ENCODE measurements at places on chromosomes 11 and 22.

DNA sequence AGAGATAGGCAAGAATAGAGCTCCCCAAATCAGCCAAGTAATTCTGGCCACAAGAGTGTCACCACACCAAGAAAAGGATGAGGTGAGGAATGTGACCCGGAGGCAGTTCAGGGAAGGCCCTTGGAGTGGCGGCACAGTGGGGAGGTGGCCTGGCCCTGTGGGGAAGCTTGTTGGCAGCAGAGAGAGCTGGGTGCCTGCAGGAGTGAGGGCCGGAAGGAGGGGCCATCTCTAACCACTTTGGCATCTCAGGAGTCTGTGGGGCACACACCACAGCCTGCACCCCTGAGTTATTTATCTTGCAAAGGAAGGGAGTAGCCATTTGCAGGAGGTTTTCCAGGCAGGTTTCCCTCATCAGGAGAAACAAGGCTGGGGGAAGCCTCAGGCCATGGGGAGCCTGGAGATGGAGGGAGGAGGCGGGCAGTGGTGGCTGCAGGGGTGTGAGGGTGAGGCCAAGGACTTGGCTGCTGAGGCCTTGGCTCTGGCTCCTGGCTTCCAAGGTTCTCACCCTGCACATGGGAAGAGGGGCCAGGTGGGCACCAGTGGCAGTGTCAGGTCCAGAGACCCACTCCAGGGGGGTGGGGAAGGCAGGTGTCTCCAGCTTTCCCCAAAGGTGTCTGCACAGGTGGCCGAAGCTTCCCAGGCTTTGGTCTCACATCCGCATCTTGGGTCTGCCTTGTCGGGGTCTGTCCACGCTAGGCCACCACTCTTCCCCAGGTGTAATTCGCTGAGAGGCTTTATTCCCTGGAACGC is 370.2 kb downstream of the CTTN start:
- DNase-seq = no peak

- DNase-seq = no peak
Measured at GRCh38 chr22:31998784-31999385, 44.2 kb upstream of the SLC5A1 start.

DNA sequence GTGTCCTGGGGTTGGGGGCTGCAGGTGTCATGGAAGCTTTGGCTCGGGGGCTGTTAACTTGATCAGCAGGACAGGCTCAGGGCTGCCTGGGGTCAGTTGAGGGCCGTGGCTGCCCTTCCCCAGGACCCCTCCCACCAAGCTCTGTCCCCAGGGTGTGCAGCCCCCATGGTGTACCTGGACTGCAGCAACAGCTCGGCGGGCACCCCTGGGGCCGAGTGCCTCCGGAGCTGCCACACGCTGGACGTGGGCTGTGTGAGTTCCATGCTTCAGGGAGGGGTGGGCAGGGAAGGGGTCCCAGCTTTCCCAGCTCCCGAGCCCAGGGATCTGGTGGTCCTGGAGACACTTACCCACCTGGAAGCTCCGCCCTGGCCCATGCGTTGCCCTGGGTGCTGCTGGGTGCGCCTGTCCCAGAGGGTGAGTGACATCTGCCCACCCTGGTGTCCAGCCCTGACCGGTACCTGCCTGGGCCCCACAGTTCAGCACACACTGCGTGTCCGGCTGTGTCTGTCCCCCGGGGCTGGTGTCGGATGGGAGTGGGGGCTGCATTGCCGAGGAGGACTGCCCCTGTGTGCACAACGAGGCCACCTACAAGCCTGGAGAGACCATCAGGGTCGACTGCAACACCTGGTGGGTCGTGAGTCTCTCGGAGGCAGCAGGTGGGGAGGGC is 11.3 kb downstream of the MUC5B start:
- DNase-seq = no peak

DNA sequence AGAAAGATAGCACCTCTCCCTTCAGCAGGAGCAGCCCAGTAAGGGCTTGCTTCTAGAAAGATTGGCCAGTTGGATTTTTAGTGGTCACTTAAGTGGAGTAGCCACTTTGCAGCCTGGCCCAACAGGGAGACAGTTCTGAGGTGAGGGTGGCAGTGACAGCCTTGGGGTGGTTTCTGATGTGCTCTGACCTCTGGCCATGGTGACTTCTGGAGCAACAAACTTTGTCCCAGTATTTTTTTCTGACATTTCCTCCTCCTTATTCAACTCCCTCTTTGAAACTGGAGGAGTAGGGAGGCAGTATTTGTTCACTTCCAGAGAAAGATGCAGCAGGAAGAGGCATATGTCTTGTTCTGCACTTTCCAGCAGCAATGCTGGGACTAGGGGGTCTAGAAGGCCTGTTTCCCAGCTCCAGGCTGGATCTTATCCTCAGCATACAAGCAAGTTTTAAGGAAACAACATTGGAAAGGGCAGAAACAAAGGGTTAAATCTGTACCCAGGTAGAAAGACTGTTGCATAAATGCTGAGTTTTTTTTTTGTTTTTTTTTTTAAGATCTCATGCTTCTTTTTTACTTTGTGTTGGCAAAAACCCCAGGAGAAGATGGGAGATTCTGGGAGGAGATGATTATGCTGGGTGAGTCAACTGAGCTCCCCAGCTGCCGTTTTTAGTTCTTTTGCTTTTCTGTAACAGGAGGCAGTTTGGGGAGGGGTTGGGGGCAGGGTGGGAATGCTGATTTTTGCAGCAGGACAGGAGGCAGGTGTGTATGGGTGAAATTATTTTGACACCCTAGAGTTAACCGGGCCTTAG is 37.2 kb downstream of the RCOR2 start:
- DNase-seq = no peak

DNA sequence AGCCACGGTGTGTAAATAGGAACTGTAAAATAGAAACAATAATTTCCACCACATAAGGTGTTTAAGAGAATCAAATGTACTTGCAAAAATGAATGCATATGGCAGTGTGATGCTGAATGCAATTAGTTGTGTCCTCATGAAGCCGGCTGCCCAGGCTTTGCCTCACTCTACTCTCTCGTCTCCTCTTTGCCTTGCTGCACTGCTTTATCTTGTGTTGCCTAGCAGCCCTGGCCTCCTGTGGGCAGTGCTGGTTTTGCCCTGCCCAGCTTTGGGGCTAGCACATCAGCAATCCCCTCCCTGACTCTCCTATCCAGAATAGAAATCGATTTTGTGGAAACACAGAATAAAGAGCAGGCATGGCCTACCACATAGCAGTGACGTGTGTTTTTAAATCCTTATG is 30.0 kb downstream of the LRRC32 start:
- DNase-seq = no peak

DNA sequence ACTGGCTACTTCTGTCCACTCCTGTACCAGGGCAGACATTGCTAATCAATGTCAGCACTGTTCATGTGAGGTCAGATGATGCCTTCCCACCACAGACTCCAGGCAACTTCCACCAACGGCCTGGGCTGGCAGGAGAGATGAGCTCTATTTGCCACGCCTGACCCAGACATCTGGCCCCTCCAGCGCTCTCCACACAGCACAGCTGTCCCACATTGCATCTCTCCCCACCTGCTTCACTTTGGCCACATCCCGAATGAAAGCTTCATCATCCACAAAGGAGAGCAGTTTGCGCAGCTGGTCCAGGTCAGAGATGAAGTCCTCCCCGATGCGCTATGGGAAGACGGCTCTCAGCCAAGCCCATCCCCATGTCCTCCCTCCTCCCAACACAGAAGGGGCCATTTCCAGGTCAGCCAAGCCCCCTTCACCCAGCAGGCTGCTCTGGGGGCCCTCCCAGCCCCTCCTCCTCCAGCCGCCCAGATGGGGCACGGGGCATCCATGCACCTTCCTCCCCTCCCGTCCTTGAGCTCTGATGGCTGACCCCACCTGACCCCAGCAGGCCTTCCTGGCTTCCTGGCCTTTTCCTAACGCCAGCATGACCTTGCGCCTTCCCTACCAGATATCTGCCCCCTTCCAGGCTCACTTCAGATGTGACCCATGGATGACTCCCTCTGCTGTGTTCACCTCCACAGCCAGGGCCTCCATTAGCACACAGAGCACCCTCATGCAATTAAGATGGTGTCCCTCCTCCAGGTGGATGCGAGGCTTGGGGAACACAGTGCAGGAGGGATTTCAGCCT is 7.4 kb downstream of the PYGM start:
- DNase-seq = no peak

- DNase-seq = no peak
Measured at GRCh38 chr11:85869781-85870180, 14.6 kb downstream of the CCDC83 start.

GRCh38 chr11:119747868-119748660 is 19.1 kb upstream of the NECTIN1 start:
- no peak for DNase-seq

DNA sequence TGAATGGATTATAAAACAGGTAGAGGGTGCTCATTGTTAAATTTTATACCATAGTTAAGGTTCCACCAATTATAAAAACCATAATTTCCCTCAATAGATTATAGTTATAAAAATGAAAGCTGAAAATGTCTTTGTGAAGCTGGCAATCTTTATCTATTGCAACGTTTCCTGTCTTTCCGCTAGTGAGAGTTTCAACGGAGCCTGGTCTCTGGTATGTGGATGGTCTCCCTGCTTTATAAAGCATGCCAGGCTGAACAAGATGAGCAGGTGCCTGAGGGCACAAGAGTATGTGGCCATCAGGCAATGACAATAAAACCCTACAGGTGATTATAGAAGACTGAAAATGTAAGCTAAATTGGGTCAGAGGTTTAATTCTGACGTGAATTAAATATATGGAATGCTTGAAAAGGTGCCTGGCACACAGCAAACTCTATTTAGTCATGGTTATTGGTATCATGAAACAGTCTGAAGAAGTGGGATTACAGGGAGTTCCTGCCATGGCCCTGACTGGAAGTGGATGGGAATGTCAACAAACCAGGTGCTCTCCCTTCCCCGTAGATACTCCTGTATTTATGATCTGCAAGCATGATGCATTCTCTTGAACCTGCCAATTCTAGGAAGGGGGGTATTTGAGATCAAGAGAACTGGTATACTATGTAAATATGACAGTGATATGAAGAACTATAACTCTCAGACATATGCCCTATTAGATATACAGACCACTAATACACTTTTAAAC is 115.7 kb downstream of the ENTHD1 start:
- DNase-seq = no peak

DNA sequence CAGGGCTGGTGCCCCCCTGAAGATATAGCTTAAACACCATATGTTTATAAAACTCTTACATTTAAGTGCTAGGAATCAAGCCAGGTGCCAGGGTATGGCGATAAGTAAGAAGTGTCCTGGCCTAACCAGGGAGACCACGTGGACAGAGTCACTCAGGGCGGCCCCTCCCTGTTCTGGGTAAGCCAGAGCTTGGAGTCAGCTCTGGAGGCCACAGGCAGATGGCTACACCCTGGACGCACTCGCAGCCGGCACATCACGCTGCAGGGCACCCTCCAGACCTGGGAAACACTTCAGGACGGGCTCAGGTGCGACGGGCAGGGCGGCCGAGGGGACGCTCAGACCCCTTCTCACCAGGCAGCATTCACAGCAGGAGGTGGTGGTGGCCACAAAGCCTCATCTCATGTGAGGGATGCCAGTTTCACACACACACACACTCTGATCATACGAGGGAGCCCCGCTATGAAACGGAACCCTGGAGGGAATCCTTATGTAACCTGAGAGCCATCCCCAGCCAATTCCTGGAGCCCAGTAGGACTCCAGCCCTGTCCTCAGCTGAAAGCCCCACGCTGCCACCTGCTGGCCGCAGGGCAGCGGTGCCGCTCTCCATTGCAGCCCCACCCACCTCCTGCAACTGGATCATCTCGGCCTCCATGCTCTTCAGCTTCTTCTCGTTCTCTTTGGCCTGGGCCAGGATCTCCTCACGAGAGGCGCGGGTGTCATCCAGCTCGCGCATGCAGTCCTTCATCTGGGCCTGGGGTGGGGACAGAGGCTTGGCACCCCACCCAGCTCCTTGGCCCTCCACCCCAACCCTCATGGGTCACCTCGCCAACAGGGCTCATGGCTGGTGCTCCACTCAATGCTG is 33.4 kb downstream of the APOL1 start:
- peak; percentile 73 for DNase-seq

DNA sequence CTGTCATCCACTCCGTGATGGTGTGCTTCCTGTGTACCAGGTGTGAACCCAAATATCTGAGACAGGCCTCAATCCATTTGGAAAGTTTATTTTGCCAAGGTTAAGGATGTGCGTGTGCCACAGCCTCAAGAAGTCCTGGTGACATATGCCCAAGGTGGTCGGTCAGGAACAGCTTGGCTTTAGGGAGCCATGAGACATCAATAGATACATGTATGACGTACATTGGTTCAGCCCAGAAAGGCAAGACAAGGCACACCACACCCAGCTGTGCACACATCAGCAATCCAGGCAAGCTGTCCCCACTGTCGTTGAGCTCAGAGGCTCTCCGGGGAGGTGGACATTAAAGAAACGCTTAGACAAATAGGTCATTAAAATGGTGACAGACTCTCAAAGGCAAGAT is 56.8 kb upstream of the SHANK2 start:
- DNase-seq = no peak

DNA sequence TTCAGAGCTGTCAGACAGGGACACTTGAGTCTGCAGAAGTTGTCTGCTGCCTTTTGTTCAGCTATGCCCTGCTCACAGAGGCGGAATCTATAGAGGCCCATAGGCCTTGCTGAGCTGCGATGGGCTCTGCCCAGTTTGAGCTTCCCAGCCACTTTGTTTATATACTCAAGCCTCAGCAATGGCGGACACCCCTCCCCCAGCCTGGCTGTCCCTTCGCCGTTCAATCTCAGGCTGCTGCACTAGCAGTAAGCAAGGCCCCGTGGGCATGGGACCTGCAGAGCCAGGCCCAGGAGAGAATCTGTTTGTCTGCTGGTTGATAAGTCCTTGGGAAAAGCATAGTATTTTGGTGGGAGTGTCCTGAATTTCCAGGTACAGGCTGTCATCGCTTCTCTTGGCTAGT is 23.6 kb upstream of the OR6M1 start:
- DNase-seq = no peak

- no peak for DNase-seq
Measured at GRCh38 chr11:68040957-68041591, 2.2 kb downstream of the TCIRG1 start.

GRCh38 chr11:119509969-119510401 is 87.0 kb upstream of the THY1 start:
- peak; percentile 40 for DNase-seq

DNA sequence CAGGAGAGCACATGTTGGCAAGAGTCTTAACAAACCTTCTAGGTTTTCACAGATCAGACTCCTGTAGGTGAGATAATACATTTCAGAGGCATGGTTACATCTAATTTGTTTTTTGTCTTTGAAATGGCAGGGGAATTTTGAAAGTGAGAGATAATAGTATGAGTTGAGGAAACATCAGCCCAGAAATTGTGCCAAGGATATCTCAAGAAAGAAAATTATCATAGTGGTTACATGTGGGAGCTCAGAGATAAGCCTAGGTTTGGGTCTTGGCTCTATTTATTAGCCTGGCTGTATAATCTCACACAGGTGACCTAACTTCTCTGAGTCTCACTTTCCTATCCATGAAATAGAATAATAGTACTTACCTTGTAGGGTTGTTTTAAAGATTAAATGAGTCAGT is 443 bp downstream of the BTBD18 start:
- DNase-seq = no peak
